ENCODE measurements at places on chromosomes 3 and 15.

DNA sequence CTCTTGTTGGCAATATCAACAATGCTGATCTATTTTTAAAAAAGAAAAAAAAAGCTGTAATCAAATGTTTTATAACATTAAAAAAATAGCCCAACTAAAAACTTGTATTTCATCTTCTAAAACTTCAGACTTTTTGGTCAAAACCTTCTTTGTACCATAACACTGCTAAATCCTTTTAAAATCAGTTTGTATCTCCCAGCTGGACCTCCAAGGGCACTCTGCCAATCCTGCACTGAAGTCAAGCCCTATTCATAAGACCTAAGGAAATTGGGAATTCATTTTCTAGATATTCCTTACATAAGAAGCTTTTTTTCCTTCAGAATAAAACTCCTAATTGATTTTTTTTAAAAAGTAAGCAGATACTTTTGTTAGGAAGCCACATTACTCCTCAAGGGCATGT is 38.2 kb upstream of the HCLS1 start:
- H3K4me1 ChIP-seq: no peaks in the 10 kb centered on the region
- DNase-seq: no peak
- no peak overlapping the region for H3K27ac ChIP-seq
- H3K4me3 ChIP-seq: no peak overlapping the region
- peaks cover 19% of the 10 kb centered on the region for H3K36me3 ChIP-seq

DNA sequence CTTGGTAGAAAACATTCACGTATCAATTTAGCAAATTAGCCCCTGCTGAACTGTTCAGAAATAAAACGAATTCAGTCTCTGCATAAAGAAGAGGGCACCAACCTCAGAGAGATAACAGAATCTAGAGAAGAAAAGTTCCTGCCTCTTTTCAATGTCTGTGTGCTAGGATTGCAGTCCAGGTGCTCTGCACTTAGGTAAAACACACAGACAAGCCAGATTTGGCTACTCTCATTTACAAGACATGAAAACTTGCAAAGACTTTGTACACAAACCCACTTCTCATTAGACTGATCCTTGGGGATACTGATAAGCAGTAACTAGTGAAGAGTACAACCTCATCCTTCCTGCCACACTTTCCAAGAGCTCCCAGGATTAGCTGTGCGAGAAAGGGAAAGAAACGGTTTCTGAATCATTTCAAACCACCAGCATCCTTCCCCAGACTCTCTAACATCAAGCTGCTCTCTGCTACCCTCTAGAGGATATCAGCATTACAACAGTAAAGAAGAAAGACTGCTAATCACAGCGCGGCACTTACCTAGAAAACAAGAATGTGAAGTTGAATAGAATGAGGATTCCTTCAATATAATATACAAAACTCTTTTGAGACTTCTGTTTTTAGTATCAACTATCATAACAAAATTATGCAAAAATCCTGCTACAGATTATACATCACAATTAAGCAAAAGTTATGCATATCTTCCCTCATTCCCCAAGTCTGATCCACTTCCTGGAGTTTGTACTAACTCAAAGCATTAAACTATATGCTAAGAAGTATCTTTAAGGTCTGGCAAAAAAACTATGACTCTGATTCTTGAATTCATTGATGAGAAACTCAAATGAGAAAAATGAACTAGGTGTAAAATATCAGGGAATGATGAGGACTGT is 306.4 kb downstream of the MAGI1 start:
- peak; percentile 70 for DNase-seq
- no peak overlapping the region for H3K4me3 ChIP-seq
- H3K27me3 ChIP-seq: no peaks in the 10 kb centered on the region
- no peaks in the 10 kb centered on the region for H3K36me3 ChIP-seq
- no peak overlapping the region for H3K27ac ChIP-seq

- no peaks in the 10 kb centered on the region for H3K4me1 ChIP-seq
- peak; percentile 57 for DNase-seq
- peaks cover 2% of the 10 kb centered on the region for H3K27me3 ChIP-seq
These were observed 199.5 kb upstream of the LMCD1 start for GRCh38 chr3:8301977-8302735.

GRCh38 chr3:18412684-18413083 is 12.5 kb downstream of the SATB1 start:
- no peak for DNase-seq
- H3K4me1 ChIP-seq: peaks cover 74% of the 10 kb centered on the region
- H3K27me3 ChIP-seq: no peaks in the 10 kb centered on the region
- peak overlapping the region; percentile 70 for H3K4me3 ChIP-seq

DNA sequence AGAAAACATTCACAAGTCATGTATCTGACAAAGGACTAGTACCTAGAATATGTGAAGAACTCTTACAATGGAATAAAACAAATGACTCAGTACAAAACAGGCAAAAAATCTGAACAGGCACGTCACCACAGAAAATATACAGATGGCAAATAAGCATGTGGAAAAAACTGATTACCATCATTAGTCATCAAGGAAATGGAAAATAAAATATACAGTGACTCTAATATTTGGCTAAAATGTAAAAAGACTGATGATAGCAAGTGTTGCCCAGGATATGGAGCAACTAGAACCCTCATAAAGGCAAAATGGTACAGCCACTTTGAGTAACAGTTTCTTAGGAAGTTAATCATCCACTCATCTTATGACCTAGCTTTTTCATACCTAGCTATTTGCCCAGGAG is 95.8 kb upstream of the ABHD17C start:
- H3K4me1 ChIP-seq: no peaks in the 10 kb centered on the region
- DNase-seq: no peak

GRCh38 chr3:11556851-11557644 is 86.7 kb downstream of the VGLL4 start:
- H3K27ac ChIP-seq: no peak overlapping the region
- peaks cover 26% of the 10 kb centered on the region for H3K36me3 ChIP-seq
- H3K27me3 ChIP-seq: no peaks in the 10 kb centered on the region
- DNase-seq: no peak

DNA sequence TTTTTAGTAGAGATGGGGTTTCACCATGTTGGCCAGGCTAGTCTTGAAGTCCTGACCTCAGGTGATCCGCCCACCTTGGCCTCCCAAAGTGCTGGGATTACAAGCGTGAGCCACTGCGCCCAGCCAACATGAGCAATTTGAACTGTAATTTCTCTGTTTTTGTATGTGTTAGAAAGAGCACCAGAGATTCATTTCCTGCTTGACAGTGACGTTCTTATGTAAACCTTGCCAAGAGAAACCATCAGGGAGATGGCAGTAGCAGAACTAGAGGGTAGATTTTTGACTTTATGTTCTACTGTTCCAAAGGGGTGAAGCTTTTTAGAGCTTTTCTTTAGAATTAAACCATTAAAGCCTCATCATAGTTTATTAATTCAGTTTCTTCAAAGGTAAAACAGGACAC is 148.1 kb upstream of the UMPS start:
- H3K27ac ChIP-seq: no peak overlapping the region
- no peak overlapping the region for H3K4me3 ChIP-seq
- H3K4me1 ChIP-seq: peaks cover 8% of the 10 kb centered on the region

- no peak for DNase-seq
- H3K36me3 ChIP-seq: no peaks in the 10 kb centered on the region
- H3K27me3 ChIP-seq: peaks cover 17% of the 10 kb centered on the region
These were observed 1.4 kb downstream of the CNTN3 start for GRCh38 chr3:74613060-74613459.

DNA sequence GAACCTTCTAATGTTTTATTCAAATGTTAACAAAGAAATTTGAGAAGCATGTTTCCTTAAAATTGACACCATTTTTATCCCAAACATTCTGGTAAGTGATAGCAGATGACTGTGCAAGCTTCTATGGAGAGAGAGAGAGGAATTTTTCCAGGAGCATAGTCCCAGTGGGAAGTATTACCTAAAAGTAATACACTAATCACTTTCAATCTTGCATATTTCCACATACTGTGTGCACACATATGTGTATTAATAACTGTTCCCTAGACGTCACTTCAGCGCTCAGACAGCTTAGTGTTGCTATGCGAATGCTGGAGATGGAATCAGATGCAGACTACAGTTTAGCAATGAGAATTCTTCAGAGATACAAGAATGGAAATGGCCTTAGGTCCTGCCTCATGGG is 424.3 kb upstream of the TPRG1 start:
- H3K27me3 ChIP-seq: peaks cover 5% of the 10 kb centered on the region
- DNase-seq: no peak
- no peak overlapping the region for H3K4me3 ChIP-seq
- H3K36me3 ChIP-seq: peaks cover 3% of the 10 kb centered on the region
- peaks cover 9% of the 10 kb centered on the region for H3K4me1 ChIP-seq
- H3K27ac ChIP-seq: no peak overlapping the region

GRCh38 chr3:5226783-5227182 is 39.3 kb downstream of the EDEM1 start:
- no peak overlapping the region for H3K4me3 ChIP-seq
- no peak overlapping the region for H3K27ac ChIP-seq
- no peaks in the 10 kb centered on the region for H3K4me1 ChIP-seq
- DNase-seq: no peak
- H3K36me3 ChIP-seq: peaks cover under 1% of the 10 kb centered on the region
- peaks cover 7% of the 10 kb centered on the region for H3K27me3 ChIP-seq

DNA sequence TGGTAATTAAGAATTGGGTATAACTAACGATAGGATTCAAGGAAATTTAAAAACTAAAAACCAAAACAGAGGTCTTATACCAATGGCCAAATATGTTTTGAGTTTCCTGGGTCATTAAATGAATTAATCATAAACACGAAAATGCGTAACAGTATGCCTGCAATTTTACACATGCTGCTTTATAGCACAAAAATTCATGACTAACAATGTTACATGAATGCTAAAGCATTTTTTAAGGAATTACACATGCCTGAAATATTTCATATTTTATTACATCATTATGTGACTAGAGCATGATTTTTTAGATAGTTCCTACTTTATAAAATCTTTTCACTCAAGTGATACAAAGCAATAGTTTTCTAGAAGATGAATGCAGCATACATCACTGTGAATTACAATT is 74.7 kb downstream of the ZNF148 start:
- peaks cover 4% of the 10 kb centered on the region for H3K4me1 ChIP-seq
- no peak for DNase-seq
- H3K27me3 ChIP-seq: no peaks in the 10 kb centered on the region
- peaks cover 7% of the 10 kb centered on the region for H3K36me3 ChIP-seq

DNA sequence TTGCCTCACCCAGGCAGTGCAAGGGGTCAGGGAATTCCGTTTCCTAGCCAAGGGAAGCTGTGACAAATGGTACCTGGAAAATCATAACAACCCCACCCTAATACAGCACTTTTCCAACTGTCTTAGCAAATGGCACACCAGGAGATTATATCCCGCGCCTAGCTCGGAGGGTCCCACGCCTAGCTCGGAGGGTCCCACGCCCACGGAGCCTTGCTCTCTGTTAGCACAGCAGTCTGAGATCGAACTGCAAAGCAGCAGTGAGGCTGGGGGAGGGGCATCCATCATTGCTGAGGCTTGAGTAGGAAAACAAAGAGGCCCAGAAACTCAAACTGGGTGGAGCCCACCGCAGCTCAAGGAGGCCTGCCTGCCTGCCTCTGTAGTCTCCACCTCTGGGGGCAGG is 208.1 kb downstream of the FHIT start:
- H3K4me1 ChIP-seq: no peaks in the 10 kb centered on the region
- no peak overlapping the region for H3K4me3 ChIP-seq
- H3K36me3 ChIP-seq: no peaks in the 10 kb centered on the region
- no peak overlapping the region for H3K27ac ChIP-seq
- DNase-seq: no peak
- no peaks in the 10 kb centered on the region for H3K27me3 ChIP-seq
